Anterior cingulate cortex (tissue), 58 donors: ENCODE measurements at places on chromosomes 12 and 14.

- DNase-seq: no peak
These were observed 20.8 kb downstream of the CFAP251 start for GRCh38 chr12:121939186-121939585.

DNA sequence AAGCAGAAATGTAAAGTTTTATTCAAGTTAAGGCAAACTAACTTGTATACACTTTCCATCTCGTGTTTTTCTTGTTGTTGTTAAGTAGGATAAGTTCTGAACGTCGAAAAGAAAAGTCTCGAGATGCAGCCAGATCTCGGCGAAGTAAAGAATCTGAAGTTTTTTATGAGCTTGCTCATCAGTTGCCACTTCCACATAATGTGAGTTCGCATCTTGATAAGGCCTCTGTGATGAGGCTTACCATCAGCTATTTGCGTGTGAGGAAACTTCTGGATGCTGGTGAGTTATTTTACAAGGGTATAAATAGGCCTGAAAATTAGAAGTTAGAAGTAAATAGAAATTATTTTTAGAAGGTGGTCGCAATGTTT is 25.0 kb downstream of the HIF1A start:
- no peak for DNase-seq

DNA sequence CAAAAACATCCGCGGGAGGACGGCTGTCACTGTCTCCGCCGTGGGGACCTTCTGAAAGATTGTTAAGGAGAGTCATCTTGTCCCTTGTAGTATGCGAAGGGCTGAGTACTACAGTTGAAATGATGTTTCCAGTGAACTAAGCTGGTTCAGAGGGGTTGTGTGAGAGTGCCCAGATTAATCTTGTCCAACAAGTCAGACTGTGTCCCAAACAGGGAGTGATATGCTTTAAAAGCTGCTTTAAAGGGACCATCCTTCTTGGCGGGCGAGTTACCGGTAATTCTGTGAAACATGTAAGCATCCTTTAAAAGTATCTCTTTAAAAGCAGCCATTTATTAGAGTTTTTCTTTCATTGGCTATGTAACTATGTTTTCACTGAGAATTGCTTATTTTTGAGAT is 1.1 kb downstream of the WDR20 start:
- no peak for DNase-seq

GRCh38 chr12:23431006-23431405 is 518.5 kb downstream of the SOX5 start:
- DNase-seq: no peak

DNA sequence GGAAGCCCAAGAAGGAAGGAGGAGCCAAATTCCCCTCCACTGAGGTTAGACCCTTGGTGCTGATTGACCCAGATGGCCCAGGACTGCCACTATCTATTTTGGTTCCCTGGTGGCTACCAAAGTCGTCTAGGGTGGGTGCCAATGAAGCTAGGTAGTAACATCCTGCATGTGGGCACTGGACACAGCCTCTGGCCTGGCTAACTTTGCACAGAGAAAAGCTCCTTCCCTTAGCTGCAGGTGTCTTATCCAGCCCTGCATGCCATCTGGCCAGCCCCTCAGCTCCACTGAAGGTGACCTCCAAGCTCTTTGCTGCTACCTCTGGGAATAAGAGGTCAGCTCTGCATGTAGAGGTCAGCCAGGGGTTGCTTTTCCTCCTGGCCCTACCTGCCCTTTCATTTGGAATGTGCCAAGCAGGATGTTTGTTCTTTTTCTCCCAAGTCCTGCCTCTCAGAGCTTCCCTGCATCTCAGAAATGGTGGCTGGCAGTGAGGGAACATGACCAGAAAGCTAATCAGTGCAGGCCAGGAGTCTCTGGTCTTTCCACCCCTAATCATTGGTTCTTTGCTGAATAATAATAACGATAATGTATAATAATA is 34.0 kb downstream of the JDP2 start:
- no peak for DNase-seq

DNA sequence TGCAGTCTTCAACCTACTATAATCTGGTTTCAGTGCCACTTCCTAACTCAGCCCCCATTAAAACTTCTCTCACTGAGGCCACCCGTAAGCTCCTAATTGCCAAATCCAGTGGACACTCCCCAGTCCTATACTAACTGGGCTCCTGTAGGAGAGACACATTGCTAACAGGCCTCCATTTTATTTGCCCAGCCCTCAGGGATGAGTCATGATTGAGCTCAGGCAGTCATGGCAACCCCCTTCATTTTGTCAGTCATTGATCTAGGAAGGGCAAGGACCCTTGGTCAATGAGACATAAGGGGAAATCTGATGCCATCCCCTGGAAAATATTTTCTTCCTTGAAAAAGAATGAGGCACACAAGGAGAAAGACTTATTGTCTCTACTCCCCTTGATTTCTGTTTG is 70.1 kb upstream of the HIF1A start:
- no peak for DNase-seq

DNA sequence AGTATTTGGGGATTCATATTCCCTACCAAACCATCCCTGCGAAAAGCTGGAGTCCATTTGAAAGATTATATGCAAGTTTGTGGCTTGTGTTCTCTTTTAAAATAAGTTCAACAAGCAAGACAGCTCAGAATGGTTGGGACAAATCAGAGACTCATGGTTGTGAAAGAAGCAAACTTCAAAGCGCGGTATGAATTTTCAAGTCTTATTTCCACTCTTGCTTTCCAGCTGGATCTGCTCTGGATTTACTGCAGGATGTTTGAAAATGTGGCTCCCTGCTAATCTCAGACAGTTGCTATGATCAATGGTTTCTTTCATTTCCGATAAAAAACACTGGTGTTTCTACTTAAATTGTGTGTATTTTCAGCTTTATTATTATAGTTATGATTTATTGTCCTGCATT is 477.5 kb downstream of the RAD51B start:
- no peak for DNase-seq
